ENCODE measurements at places on chromosomes 4 and X. TPM values are rescaled to one million over a fixed set of nuclear protein-coding genes. Genes with fewer than 3 reads are reported as not detected.

Gene N4BP2
- 33.8 TPM for total RNA-seq

Gene PCDH7
- total RNA-seq, result 130 TPM

DNA sequence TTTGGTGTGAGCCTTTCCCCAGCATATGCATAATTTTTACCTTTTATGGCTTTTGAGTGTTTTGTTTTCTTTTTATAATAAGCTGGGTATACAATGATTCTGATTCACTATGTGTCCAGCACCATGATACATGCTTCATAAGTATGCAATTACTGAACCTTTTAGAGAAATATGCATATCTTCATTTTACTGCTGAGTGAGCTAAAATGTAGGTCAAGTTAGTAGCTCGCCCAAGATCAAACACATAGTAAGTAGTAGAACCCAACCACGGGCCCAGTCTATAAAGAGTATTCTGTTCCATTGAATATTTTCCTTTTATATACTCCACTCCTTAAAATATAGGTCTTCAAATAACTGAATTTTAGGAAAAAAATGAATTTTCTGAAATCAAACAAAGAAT, 362.4 kb upstream of the HTR2C start:
- no peaks in the 10 kb centered on the region for H3K36me3 ChIP-seq
- no peak overlapping the region for H3K27ac ChIP-seq
- H3K27me3 ChIP-seq, result no peaks in the 10 kb centered on the region
- no peak for DNase-seq
- no peaks in the 10 kb centered on the region for H3K4me1 ChIP-seq

GRCh38 chr4:183638436-183638835, 20.5 kb downstream of the RWDD4 start:
- no peak for DNase-seq
- no peaks in the 10 kb centered on the region for H3K27me3 ChIP-seq
- H3K4me1 ChIP-seq, result no peaks in the 10 kb centered on the region
- H3K36me3 ChIP-seq, result peaks cover 14% of the 10 kb centered on the region
- no peak overlapping the region for H3K27ac ChIP-seq

DNA sequence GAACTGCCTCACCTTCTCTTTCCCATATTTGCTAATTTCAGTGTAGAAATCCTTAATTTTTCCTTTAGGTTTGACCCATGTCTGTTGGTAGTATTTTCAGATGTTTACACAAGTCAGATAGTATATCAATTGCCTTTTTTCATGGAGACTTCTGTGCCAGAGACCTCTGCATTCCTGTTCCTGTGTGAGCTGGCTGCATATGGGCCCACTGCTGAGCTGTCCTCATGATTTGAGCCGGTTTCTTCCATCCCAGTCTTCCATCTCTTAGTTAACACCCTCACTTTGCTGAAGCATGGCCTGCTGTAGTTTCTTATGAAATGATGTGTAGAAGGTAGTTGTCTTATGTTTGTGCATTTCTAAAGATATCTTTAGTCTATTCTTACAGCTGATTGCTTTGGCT, 40.0 kb downstream of the CDS1 start:
- no peaks in the 10 kb centered on the region for H3K4me1 ChIP-seq
- H3K27me3 ChIP-seq, result no peaks in the 10 kb centered on the region
- no peak overlapping the region for H3K4me3 ChIP-seq
- no peak for DNase-seq
- peaks cover 6% of the 10 kb centered on the region for H3K36me3 ChIP-seq
- H3K27ac ChIP-seq, result no peak overlapping the region

DNA sequence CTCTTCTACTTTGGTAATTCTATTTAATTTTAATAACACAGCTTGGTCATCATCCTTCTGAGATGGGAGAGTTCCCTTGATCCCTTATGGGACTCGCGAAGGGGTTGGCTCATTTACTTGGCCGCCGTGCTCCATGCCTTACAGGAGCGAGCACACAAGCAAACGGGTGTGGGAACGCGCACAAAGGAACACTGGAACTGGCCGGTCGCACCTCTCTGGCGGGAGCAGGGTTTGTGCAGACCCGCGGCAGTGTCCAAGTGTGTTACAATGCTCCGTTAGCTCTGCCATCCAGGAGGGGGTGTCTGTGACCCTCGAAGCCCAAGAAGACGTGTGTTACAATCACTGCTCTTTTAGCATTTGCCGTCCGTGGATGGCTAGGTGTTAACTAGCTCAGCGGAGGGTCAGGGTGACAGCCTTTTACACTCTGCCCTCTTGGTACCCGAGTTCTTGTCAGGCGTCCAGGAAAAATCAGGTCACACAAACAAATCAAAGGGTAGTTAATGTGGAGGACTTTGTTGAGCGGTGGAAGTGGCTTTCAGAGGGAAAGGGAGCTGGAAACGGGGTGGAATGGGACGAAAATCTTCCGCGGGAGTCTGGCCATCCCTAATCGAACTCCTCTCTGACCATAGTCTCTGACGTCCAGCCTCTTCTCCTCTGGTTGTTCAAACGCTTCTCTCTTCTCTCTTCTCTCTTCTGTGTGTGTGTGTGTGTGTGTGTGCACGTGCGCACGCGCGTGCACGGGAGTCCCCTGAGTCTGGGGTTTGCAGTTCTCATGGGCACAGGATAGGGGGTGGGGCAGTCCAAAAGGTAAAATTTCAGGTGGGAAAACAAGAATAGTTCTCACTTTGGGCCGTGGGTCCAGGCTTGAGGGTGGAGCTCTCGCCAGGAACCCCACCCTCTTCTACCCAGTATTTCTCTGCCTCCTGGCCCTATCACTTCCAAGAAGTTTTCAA, 76.3 kb downstream of the SLC10A7 start:
- H3K4me3 ChIP-seq, result no peak overlapping the region
- H3K27me3 ChIP-seq, result no peaks in the 10 kb centered on the region
- H3K4me1 ChIP-seq, result no peaks in the 10 kb centered on the region
- no peak for DNase-seq
